MV-4-11 (cell line): ENCODE measurements at places on chromosomes 1 and 21.
A peak's percentile ranks its signal among the peaks of the same experiment; 100 is the strongest.

DNA sequence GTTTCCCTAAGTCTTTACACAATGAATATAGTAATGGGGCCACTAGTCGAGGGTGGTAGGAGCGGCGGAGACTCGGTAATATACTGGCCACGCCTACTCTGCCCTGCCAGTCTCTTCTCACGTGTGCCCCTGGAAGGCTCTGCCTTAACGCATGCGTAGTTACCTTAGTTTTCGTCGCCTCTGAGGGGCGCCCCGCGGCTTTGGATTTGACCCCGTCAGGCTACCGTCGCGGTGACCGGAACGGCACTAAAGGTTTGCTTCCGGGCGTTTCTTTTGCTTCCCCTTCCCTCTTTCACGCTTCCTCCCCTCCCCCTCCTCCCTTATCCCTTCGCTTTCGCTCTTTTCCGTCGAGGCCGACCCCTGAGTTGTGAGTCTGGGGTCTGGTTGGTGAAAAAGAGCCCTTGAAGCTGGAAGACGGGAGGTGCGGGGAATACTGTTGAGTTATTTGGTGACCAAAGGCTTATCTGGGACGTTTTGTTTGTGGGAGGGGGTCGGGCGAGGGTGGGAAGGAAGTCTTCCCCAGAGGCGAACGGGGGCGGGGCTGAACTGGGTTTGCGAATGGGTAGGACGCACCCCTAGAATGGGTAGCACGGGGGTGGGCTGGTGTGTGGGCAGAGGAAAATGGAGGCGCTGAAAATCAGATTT is at the start of gene SETDB1:
SETDB1 (plus strand) TSS at position 267 of the 645 bp plus-strand sequence. CDS start 1,352 bp downstream, outside the sequence.
- peak; percentile 99 for DNase-seq

DNA sequence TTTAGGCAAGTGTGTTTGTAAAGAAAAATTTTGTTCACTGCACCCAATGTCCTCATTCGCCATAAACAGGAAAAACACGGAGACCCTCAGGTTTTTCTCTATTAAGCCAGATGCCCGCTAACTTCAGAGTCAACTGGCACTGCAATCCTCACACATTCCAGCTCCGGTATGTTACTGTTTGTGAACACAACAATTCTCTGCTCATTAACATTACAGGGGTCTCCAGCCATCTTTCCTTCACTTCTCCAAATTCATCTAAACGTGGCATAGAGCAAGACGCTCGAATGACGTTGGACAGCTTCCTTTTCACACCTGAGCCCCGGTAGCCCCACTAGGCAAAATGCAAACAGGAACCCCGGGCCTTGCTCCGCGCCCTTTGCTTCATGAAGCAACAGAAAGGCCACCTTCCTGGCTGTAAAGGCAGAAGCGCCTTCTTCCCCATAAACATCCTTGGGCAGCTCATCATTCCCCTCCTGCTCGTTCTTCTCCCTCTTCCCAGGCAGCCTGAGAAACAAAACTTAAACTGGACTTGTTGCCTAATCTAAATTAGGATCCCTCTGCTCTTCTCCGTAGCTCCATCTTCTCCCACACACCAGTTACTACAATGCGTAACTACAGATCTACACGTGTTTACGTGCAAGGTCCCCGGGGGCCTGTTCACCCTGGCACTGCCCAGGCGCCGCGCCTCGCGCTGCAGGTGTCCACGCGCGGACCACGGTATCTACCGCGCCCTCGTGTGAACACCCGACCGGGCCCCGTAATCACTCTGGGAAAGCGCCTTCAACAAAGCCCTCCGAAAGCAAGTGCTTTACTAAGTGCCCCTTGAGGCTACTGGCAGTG is 1.2 kb downstream of the LBR start:
- peak; percentile 2 for DNase-seq

DNA sequence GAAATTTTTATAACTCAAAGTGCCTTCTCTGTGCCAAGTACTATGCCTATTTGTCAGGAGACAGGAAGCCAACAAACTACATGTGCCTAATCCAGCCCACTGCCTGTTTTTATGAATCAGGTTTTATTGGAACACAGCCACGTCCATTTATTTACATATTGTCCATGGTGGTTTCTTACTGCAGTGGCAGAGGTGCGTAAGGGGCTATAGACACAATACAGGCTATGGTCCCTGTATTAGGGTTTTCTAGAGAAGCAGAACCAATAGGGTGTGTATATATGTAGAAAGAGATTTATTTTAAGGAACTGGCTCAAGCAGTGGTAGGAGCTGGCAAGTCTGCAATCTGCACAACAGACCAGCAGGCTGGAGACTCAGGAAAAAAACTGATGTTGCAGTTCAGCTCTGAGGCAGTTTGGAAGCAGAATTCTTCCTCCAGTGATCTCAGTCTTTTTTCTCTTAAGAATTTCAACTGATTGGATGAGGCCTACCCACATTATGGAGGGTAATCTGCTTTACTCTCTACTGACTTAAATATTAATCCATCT is 15.4 kb downstream of the PPIE start:
- peak; percentile 42 for DNase-seq

DNA sequence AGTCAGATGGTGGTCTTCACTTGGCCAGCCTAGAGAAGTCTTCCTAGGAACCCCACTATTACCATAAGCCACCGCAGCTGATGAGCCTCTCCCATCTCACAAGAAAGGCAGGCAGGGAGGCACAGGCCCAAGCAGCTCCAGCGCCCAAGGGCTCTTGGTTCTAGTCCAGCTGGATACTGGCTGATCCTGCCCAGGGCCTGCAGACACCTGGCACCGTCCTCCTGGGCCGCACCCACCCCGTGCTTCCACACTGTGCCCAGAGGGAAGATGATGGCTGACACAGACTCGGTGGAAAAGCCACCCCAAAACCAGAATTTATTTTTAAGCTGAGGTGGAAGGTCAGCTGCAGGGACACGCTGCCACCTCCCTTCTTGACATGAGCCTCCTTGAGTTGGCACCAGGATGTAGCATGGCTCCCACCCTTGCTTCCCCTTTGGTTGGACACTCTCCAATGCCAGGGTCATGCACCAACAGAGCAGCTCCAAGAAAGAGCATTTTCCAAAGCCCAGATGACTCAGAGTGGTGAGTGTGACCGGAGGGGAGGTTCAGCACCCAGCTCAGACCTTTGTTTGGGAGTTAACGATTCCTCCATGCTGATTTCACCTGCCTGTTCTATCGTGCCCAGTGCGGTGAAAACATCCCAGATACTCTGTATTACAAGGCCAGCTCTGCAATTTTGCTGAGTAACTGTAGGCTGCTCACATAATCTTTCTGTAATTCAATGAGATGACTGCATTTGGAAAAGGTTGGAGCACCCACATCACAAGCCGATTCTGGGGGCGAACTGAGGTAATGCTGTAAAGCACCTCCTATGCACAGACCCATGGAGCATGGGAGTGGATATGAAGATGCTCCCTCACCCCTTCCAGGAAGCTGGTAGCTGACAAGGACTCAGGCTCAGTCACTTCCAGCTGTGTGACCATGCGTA is 63.1 kb upstream of the SLC2A1 start:
- DNase-seq = no peak

GRCh38 chr1:243719476-243719875 is 130.6 kb downstream of the AKT3 start:
- DNase-seq = no peak

GRCh38 chr1:47742890-47743760 is 254.1 kb downstream of the TRABD2B start:
- DNase-seq = no peak

DNA sequence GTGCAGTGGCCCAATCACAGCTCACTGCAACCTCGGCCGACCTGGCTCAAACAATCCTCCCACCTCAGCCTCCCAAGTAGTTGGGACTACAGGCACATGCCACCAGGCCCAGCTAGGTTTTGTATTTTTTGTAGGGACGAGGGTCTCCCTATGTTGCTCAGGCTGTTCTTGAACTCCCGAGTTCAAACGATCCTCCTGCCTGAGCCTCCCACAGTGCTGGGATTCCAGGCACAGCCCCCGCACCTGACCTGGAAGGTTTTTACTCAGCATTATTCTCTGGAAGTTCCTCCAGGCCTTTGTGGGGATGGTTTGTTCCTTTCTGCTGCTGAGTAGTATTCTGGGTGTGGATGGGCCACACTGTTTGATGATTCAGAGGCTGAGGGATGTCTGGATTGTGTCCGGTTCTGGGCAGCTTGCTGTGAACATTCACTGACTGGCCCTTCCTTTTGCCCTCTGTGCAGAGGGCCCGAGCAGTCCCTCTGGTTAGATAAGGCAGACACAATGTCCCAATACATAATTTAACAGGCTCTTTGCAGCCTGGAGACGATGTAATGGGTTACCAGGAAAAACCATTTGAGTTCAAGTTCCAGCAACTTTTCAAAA is 6.0 kb upstream of the TRAPPC10 start:
- DNase-seq = no peak

DNA sequence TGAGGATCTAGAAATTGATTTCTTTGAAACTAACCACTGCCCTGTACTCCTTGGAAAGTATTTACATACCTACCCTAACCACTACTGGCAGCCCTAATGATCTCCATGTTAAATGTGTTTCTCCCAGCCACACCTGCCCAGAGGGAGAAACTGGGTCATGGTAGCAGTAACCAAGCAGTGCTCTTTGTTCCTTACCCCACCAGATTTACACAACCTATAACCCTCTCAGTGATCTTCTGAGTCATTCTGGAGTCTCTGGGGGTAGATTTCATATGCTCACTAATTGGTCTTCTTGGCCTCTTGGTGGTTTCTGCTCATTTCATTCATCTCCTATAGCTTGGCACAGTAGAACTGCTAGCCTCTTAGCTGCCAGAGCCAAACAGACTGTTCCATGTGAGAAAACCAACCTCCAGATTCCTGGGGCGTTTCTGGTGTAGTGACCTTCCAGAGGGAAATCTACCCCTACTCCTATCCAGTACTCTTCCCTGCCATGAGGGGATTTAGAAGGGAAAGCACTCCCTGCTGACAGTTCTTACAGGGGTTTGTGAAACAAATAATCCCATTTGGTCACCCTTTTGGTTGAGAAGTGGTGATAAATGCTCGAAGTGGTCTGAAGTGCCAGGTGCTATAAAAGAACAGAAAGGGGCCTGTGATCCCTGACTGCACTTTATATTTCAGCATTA is 36.2 kb upstream of the LRIG2 start:
- DNase-seq = peak; percentile 9

- DNase-seq = no peak
Observed at GRCh38 chr1:3462356-3463012, 8.0 kb downstream of the ARHGEF16 start.

GRCh38 chr1:224914292-224914900 is 15.1 kb upstream of the DNAH14 start:
- no peak for DNase-seq

DNA sequence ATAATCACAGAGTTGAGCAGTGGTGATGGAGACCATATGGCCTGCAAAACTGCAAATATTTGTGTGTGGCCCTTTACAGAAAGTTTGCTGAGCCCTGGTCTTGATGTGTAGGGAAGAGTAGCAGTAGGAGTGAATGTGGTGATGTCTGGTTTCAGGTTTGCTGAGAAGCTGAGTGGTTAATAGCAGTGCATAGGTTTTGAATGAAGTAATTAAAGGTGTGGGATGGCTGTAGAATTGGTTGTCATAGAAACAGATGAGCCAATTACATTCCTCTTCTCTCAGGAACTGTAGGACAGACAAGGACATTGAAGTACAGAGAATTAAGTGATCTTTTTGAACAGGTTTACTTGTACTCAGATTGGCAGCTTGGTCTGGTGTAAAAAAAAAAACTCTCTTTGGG is 37.4 kb downstream of the PRDM2 start:
- DNase-seq = no peak

DNA sequence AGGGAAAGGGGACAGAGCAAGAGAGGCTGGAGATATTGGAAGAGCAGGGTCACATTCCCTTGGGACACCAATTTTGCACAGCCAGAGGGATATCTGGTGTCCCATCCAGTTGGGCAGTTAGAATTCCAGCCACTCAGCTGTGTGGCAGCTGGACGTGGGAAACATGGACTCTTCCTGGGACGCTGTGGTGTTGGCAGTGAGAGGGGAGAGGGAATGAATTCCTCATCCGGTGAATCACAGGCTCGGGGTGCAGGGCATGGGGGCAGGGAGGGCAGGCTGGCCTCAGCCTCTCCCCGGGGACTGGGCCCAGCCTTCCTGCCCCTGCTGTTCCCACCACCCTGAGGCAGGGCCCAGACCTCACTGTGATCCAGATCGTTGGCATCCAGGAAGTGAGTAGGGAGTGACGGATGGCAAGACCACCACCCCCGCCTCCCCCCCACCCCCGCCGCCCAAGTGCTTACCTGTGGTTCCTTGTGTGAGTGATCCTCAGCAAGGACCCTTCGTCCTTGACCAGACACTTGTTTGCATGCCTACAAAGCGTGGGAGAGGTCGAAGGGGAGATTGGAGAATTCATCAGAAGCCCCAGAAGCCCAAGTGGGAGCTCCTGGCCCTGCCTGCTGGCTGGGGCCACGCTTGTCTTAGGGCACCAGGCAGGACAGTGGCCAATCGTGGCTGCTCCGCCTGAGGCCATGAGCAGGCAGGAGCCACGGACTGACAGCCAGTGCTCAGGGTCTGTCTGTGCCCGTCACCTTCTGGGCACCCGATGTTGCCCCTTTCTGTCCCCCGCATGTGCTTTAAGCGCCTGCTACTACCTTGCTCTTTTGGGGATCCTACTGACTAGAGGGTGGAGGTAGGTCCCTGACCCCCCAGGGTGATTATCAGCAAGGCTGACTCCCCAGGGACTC is 8.7 kb downstream of the WNT3A start:
- no peak for DNase-seq
